Esophagus squamous epithelium (tissue), 5 donors: ENCODE measurements at places on chromosomes 5 and 9.

DNA sequence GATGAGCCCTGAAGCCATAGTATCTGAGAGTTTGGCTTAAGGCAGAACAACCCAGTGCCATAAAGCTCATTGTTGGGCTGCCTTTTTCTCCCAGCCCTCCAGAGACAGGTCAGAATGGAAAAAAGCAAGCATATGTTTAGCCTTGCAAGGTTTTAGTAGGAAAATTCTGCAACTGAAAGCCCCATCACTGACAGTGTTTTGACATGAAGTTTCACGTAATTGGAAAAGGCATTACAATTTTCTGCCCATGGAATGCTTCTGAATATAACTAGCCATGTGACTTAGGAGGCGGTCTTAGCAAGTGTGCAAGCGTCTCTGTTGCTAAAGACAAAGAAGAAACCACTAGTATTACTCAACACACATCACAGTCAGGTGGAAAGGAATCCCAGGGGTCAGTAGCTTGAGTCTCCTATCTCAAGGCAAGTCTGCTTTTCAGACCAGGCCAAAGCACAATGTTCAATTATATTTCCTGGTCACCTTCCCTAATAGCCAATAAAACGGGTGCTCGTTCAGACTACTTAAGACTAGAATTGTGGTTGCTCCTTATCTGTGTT lies 117.6 kb downstream of the CARTPT start:
- DNase-seq: no peak

DNA sequence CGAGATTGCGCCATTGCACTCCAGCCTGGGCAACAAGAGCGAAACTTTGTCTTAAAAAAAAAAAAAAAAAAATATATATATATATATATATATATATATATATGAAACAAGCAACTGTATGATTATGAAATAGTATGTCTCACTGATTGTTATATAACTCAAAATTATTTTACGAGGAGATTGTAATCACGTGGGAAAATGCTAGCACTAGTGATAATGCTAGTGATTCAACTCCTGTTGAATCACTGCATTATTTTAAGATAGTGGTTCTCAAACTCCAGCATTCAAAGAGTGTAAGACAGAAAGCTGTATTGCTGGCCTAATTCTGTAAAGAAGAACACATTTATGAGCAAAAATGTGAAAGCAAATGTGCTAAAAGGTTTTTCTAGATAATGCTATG lies 12.4 kb upstream of the PTPN3 start:
- no peak for DNase-seq

- no peak for DNase-seq
Observed at GRCh38 chr9:78613006-78613405, 316.1 kb downstream of the PSAT1 start.

GRCh38 chr5:172941067-172941516 lies 18.1 kb upstream of the RPL26L1 start:
- DNase-seq: no peak

DNA sequence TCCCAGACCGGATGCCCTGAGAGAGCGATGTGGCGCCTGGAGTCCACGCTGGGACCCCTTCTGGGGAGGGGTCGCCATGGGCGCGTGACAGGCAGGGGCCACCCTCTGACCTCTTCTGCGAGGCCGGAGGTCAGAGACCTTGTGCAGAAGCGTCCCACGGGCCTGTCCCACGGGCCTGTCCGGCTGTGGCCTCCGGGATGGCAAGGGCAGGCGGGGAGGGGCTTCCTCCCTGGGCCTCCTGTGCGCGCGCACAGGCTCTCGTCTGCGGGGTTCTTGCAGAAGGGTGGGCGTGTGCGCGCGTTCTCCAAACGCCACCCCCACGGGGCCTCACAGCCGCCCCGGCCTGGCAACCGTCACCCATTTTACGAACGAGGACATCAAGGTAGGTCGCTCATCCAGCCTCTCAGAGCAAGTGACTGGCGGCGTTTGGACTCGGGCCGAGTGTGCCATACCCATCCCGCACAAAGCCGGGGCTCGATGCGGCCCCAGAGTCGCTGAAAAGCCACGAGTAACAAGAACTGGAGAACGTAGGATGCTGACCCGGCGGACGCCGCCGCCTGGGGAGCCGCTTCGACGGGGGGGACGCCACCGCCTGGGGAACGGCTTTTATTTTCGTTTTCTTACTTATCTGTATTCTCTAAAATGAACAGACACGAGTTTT lies 897 bp downstream of the AHRR start:
- no peak for DNase-seq

DNA sequence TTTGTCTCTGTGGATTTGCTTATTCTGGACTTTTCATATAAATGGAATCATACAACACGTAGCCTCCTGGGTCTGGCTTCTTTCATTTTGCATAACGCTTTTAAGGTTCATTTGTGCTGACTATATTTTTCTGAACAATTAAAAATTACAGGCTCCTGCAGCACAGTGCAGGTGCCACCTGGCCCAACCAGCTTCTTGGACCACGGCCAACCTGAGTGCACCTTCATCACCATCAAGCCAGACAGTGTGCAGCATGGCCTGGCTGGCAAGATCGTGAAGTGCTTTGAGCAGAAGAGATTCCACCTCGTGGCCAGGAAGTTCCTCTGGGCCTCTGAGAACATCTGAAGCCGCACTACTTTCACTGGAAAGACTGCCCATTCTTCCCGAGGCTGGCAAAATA lies 53.5 kb upstream of the COL15A1 start:
- no peak for DNase-seq

DNA sequence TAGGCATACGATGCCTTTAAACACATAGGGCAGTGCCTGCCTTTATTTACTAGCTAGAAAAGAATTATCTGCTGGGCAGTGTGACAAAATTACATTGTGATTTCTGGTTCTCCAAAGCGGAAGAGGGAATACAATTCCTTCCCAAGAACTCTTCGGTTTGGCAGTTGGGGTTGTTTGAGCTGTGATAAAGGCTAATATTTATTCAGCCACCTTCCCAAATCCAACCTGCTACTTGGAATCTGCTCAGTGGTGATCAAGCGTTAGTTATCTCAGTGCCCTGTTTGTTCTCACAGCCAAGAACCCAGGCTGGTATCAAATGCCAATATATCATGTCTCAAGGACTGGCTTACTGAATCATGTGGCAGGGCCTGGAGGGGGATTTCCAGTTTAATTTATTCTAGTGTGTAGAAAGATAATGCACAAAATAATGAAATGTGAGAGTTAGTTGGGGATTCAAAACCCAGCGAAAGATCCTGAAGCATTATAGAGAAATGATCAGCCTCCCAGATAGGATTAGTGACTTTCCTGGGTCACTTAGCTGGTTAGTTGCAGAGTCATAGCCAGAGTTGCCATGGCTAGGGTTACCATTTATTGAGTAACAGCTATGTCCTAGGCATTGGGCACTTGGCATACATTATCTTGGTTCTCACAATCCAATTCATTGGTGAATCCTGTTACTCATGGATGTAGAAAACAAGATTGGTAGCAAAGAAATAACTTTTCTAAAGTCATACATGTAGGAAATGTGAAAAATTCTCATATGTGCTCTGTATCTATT lies 457.0 kb upstream of the KLF4 start:
- no peak for DNase-seq

DNA sequence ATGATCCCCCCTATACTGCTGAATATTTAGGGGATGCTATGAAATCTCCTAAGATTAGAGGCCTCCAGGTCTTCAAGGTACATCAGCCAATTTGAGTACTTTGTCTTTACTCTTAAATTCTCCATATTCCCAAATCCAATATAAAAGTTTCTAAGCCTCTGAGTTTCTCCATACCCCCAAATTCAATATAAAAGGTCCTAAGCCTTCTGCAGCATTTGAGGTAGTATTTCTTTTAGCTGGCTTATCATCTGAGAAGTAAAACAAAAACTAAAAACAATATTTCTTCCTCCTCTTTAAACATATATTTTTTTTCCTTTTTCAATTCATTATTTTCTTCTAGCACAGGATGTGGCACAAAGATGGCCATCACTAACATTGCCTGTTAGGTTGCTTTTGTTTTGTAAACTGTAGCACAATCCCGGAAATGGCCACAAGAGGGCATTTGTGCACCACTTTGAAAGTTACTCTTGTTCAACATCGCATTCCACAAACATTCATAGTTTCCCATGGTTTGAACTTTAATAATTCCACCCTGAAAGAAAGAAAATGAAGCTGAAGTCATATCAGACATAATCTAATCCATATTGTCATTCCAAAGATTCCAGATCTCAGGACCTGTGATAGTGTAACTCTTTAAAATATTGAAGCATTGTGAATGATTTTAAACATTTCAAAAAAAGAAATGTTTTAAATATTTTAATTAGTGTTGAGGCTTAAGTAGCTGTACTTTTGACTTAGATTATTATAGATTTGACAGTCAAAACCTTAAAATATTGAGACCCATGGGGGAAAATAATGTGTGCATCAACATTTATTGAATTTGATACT lies 21.0 kb upstream of the SCGB3A2 start:
- no peak for DNase-seq
